ENCODE measurements at places on chromosomes 5 and 9. TPM values are rescaled to one million over a fixed set of nuclear protein-coding genes. Genes with fewer than 3 reads are reported as not detected.

DNA sequence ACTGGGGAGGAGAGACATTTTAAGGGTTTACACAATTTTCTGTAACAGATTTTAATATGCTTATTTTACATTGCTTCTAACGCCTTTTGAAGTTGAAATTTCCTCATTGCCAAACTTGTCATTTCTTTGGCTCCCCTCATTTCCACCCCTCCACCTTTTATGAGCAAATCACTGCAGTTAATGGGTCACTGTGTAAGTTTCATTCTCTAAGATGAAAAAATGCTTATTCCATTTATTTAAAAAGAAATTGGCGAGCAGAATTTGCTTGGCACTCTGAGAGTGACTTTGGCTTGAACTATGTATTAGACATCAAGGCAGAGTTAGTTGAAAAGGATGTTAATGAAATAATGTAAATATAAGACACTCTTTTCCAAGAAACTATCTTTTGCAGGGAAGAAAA lies 66.6 kb downstream of the ITGA1 start:
- no peak for DNase-seq

DNA sequence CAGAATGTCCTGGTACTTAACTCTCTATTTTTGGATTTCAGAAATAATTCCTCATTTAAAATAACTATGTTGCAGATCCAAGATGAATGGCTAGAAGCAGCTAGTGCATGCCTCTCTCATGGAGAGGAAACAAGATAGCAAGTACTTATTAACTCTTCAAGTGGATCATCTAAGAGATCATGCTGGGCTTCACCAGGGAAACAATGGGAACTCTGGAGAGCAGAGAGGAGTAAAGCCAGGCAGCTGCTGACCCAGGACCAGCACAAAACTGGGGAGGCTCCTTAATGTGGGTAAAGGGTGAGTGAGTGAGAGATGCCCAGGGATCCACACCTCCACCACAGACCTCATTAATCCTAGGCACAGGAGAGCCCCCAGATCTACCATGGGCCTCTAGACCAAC lies 897.8 kb upstream of the ACO1 start:
- no peak for DNase-seq

- no peak for DNase-seq
Observed at GRCh38 chr5:110663525-110663924, 62.9 kb downstream of the TMEM232 start.

- no peak for DNase-seq
Observed at GRCh38 chr9:36053971-36054370, 17.3 kb downstream of the RECK start.

DNA sequence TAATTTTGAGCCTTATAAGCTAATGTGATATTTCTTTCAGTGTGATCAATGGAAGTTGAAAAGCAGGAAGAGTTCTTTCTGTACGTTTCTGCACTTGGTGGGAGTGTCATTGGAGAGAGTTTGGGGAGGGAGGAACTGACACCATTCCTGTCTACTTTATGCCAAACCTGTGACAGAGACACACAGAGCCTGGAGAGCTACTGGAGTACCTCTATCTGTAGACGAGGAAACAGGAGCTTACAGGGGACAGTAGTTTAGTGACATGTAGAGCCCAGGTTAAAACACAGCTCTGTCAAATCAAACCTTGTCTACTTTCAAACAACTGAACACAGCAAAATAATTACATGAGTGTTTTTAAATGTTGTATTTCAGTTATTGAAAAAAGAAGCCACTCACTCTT lies 103.6 kb downstream of the PDE4D start:
- no peak for DNase-seq

- DNase-seq, result no peak
Observed at GRCh38 chr9:14593406-14593805, 99.8 kb downstream of the ZDHHC21 start.

DNA sequence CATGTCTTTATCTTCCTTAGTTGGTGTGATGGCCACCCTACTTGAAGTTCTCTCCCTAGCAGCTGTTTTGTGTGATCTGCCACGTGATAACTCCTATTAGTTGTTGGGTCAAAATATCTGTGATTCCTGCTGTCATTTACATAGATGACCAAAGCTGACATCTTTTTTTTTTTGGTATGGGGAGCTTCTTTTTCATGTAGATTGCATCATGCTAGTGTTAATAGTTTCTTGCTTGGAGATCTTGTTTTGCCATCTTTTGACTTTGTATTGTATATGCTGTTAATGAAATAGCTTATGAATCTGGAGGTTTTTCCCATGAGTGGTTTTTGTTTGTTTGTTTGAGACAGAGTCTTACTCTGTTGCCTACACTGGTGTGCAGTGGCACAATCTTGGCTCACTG lies 243.8 kb downstream of the KDM4C start:
- no peak for DNase-seq

- DNase-seq, result no peak
Observed at GRCh38 chr9:87206064-87206661, 258.9 kb upstream of the GAS1 start.

GRCh38 chr5:71013575-71013974 lies 11.6 kb downstream of the NAIP start:
- no peak for DNase-seq

GRCh38 chr5:82168294-82168693 lies 109.9 kb downstream of the RPS23 start:
- no peak for DNase-seq

DNA sequence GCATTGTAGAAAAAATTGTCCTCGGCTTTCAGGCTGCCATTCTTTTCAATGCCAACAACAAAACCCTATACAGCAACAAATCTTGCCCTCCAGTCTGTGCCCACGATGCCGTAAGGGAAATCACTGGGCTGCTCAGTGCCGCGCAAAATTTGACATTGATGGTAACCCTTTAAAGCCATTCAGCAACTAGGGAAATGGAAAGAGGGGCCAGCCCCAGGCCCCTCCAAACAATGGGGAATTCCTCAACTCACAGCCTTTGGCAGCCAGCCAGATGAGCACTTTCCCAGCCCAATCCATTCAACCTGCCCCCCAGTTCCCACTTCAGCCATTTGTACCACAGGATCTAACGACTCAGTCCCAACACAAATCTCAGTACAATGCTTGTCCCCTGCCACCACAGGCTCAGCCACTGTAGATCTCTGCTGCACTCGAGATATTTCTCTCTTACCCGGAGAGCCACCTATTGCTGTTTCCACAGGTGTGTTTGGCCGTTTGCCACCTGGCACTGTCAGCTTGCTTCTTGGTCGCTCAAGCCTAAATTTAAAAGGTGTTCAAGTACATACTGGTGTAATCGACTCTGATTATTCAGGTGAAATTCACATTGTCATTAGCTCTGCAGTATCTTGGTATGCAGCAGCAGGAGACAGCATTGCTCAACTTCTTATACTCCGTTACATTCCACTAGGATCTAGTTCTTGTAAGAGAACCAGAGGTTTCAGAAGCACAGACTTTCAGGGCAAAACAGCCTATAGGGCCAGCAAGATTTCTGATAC lies 103.3 kb downstream of the SYK start:
- no peak for DNase-seq

GRCh38 chr5:171795381-171795780 lies 9.8 kb downstream of the SMIM23 start:
- no peak for DNase-seq

DNA sequence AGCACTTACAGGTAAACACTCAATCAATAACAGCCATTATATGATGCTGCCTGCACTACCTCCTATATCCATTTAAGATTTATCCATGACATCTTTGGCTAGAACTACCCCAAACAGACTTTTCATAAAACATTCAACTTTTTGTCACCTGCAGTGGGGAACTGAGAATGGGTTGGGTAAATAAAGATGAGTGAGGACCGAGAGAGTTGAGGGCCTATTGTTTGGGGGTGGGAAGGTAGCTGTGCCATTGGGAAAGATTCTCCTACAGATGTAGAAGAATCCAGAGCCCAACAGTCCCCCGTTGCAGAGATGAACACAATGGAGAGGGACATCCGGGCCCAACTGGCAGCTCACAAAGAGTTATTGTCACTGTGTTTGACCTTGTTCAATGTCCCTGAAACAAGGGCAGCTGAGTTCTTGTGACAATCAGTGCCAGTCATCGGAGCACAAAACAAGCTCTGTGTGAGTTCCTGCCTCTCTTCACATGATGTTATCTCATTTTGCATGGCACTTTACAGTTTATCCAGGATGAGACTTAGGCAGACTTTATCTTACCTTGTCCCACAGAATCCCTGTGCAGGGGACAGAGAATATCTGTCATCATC lies 11.5 kb upstream of the SLC31A2 start:
- DNase-seq, result no peak

- DNase-seq, result no peak
Observed at GRCh38 chr5:142777850-142778249, 7.7 kb downstream of the ARHGAP26 start.

DNA sequence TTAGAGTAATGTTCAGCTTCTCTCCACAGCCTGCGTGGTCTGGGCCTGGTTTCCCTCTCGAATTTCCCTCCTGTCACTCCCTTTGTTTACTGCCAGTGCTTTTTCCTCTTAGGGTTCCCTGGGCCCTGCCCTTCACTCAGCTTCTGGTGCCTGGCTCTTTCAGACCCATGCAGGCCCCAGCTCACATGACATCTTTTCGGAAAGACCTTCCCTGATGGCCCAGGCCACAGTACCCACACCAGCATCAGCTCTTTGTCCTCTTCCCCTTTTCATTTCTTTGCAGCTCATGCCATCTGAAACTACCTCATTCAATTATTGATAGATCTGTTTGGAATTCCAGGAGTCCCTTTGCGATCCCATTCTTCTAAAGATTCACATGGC lies 68.1 kb upstream of the ABL1 start:
- no peak for DNase-seq

GRCh38 chr9:71944754-71945375 lies 33.4 kb downstream of the C9orf85 start:
- DNase-seq, result no peak

- peak; percentile 31 for DNase-seq
Observed at GRCh38 chr5:76601470-76601869, 21.7 kb downstream of the F2RL2 start.

DNA sequence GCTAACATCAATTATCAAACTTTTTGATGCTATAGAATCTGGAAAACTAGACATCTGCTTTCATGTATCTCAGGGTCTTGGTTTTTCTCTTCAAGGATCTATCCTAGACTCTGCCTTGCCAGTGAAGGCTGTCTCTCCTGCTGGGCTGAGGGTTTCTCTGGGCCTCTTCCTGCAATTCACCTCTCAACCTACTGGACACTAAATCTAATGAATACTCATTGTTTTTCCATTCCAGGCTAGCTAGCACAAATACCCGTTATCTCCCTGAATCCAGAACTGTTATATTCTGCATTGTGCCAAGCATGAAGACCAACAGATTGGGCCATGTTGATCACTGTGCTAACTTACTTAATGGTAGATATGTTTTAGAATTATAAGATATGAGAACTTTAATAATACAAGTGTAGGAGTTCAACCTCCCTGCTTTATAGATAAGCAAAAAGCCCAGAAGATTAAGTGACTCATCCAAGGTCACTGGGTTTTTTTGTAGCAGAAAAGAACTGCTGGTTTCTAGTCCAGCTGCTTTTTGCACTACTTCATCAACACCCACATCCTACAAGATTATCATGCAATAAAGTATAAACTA lies 56.5 kb upstream of the RNF38 start:
- DNase-seq, result no peak

DNA sequence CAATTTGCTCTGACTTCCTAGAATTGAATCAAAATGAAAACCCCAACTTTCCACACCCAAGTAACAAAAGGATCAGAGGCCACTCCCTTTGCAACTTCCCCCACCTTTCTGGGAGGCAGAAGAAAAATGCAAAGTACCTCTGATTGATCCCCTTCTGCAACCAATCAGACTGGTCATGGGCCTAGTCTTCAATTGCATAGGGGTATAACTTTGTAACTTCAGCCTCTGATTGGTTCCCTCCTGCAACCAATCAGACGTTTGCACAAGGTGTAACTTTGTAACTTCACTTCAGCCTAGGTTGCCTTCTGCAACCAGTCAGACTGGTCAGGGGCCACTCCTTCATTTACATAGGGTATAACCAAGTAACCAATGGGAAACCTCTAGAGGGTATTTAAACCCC lies 38.3 kb upstream of the CNOT6 start:
- no peak for DNase-seq

GRCh38 chr9:111743275-111743674 lies 51.5 kb downstream of the SHOC1 start:
- no peak for DNase-seq

- DNase-seq, result peak; percentile 82
Observed at GRCh38 chr9:37415011-37415719, 7.3 kb upstream of the GRHPR start.

DNA sequence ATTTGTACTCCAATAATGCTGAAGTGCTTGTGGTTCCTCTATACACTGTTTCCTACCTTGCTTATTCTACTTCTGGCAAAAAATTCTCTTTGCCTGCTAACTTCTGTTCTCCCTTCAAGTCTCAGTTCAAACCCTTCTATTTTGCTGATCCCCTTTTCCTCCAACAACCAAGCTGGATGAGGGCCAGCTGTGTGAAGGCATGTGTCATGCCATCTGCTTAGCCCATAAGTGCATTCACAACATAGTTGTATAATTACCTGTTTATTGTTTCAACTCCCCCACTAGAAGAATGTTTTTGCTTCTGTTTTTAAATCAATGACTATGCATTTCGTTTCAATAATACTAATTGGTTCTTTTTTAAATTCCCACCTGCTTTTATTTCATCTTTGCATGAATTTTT lies 1951.4 kb upstream of the WWC1 start:
- DNase-seq, result no peak

DNA sequence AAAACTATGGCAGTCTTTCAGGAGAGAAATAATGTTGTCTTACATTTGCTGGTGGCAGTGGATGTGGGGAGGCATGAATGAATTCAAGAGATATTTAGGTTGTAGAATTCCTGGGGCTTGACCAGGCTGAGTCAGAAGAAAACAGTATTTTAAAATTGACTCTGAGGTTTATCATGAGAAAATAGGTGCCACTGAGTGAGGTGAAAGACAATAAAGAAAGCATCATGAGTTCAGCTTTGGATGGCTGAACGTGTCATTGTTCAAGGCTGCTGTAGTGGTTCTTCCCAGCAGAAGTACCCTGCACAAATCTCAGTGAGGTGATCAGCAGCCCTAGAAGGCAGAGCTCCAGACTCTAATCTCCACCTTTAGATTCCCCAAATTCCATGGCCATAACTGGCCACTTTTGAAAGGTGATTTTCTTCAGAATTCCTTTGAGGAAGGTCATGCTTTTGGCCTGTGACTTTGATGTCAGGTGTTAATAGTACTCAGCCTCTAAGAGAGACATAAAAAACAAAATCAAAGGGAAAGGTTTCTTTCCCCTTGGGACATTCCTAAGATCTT lies 395.4 kb downstream of the NTRK2 start:
- DNase-seq, result no peak

The GPR151 gene
- total RNA-seq, result not detected

The COL23A1 gene
- total RNA-seq, result 0.49 TPM

The LCN15 gene
- not detected for total RNA-seq

The DOK3 gene
- total RNA-seq, result 8.9 TPM

The PLPP6 gene
- 17.8 TPM for total RNA-seq

The MOB3B gene
- 35.8 TPM for total RNA-seq

The VCP gene
- 287 TPM for total RNA-seq

The DNAI1 gene
- total RNA-seq, result not detected

The PIP5KL1 gene
- 0.85 TPM for total RNA-seq

The TNC gene
- total RNA-seq, result 5.0 TPM

The CATSPER3 gene
- total RNA-seq, result 0.85 TPM

The SKP1 gene
- total RNA-seq, result 235 TPM

The PCDHB5 gene
- total RNA-seq, result 0.66 TPM

The C5orf58 gene
- not detected for total RNA-seq

The TMEM232 gene
- 2.1 TPM for total RNA-seq

The TMED9 gene
- 303 TPM for total RNA-seq

The DYNC2I2 gene
- total RNA-seq, result 39.7 TPM

The GADD45G gene
- total RNA-seq, result 10.8 TPM

The PCDHGA8 gene
- 0.17 TPM for total RNA-seq
